ENCODE measurements at places on chromosomes 1 and 21.
A peak's percentile ranks its signal among the peaks of the same experiment; 100 is the strongest.

DNA sequence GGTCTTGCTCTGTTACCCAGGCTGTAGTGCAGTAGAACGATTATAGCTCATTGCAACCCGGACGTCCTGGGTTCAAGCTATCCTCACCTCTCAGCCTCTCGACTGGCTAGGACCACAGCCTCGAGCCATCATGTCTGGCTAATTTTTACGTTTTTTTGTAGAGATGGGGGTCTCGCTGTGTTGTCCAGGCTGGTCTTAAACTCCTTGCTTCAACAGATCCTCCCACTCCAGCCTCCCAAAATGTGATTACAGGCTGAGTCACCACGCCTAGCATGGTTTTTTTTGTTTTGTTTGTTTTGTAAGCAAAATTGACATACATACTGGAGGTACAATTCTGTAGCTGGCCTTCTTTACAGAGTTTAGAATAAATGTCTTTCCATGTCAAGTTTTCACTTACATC is 994 bp upstream of the LAMTOR5 start:
- DNase-seq = no peak

- no peak for DNase-seq
These were observed 41.2 kb downstream of the LPAR3 start for GRCh38 chr1:84851839-84852238.

GRCh38 chr1:83692524-83693381 is 306.2 kb downstream of the TTLL7 start:
- no peak for DNase-seq

GRCh38 chr1:221230605-221231004 is 351.4 kb downstream of the HLX start:
- DNase-seq = no peak

GRCh38 chr1:21874778-21875547 is 62.1 kb downstream of the HSPG2 start:
- no peak for DNase-seq

DNA sequence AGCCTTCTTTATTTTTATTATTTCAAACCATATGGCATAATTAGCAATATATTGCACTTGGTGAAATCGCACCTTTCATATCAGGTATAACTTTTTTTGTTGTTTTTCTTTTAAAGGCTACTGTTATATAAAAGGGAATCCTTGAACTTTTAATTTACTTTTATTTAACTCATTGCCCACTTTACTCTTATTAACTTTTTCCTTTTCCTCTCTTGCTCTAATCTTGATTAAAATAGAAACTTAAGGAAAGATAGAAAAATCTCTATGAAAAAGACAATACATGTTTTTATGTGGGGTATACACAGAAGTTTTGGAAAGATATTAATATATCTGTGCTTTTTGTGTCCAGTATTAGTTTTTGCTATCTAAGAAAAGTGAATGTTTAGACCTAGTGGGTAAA is 805.8 kb downstream of the USP25 start:
- DNase-seq = no peak

- peak; percentile 45 for DNase-seq
These were observed 774 bp upstream of the DYRK1A start for GRCh38 chr21:37365517-37366481.

DNA sequence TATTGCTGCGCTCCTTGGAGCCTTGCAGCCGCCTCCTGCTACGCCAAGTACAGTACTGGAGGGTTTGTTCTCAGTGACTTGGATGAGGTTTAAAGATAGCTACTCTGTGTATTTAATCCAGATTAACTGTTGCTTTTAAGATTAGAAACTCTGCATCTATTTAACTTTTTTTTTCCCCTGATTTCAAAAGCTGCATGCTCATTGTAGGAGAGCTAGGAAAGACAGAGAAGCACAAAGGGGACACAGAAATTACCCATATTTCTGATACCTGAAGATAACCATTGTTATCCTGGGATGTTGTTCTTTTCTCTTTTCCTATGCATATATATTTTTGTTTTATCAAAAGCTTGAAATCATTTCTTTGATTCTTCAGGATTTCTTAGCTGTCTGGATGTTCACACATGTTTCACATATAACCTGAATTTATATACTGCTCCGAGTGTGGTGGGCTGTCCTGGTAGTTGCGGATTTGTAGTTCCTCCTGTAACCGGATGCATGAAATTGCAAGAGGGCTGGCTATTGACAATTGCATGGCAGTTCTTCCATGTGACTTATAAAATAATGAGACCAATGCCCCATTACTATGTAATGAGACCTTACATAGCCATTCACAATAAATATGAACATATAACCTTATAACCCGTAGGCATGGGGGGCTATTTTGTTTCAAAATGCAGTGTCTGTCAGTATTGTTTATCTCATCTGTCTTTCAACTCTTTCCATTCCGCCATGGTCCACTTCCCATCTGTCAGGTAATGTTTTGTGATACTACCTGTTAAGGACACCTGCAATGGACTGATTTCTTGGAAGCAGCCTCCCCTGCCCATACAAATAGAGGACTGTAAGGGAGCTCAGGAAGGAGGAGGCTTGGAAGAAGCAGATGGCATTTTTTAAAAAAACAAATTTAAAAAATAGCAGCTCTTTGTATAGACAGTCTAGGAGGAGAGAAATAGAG is 1.4 kb downstream of the RAVER2 start:
- peak; percentile 55 for DNase-seq

DNA sequence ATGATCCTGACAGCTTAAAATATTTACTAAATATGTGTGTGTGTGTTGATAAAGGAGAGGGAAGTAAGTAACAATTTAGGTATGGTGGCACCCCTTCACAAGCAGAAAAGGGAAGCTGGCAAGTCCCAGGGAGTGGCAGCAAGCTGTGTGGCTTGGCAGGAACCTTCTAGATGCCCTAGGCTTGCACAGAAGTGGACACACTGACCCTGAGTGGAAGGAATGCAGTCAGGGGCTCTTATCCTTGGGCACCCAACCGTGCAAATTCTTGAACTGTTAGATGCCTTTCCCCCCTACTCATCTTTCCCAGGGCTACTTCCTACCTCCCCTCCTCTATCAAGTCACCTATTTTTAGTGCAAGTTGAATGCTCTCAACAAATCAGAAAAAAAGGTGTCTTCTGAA is 18.9 kb downstream of the ACP6 start:
- DNase-seq = no peak

- DNase-seq = no peak
These were observed 465.2 kb downstream of the NCAM2 start for GRCh38 chr21:21463456-21463855.

DNA sequence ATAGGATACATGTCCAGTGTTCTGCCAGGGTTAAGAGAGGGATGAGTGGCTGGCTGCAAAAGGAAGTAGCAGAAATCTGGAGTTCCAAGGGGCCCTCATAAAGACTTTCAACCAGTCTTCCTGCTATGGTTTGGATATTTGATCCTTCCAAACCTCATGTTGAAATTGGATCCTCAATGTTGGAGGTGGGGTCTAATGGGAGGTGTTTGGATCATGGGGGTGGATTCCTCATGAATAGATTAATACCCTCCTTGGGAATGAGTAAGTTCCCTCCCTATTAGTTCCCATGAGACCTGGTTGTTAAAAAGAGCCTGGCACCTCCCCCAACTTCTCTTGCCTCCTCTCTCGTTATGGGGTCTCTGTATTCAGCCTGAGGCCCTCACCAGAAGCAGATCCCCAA is 10.1 kb upstream of the GNG12 start:
- no peak for DNase-seq

- peak; percentile 24 for DNase-seq
These were observed 582 bp downstream of the ORC1 start for GRCh38 chr1:52403566-52404115.

DNA sequence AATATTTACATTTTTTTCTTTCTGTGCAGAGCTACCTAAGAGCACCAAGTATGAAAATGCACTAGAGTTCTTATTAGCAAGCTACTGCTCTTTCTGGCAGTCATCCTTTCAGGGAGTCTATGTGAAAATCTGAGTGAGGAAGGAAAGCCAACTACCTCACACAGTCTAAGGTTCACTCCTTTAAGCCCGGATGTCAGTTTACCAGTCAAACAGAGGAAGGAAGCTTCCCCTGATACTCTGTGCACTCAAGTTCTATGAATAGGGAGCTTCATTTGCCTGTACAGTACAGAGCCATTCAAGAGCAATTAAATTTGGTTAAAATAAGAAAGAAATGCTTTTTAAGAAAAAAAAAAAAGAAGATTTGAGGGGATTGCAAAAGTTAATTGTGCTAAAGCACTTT is 6.9 kb downstream of the COL11A1 start:
- no peak for DNase-seq

DNA sequence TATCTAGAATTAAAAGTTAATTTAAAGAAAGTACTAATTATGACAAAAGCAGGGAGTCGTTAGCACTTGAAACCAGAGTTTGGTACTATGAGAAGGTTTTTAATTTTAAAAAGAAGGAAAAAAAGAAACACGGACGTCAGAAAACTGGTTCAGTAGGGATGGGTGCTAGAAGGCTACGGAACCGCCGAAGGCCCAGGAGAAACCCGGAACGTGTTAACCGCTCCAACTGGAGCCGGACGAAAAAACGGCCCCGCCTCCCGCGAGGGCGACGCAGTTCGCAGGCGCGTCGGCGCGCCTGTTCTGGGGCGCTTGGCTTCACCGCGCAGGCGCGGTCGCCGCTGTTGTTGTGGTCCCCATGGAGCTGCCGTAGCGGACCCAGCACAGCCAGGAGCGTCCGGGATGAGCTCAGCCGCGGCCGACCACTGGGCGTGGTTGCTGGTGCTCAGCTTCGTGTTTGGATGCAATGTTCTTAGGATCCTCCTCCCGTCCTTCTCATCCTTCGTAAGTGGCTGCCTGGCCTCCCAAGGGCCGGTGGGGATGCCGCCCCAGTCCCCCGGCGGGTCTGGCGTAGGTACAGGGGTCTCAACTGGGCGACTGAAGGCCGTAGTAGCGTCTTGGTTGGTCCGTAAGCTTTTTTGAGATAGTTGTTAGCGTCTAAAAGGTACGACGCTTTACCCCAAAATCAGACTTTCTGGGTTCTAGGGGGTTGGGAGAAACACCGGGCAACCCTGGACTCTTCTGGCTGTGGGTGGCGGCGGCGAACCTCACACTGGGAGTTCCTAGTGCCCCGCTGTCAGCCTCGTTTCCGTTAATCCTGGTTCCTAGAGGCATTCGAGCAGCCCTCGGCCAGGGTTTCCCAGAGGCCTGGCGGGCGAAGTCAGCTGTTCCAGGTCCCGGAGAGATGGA is 31.4 kb upstream of the HMGN1 start:
- peak; percentile 87 for DNase-seq

DNA sequence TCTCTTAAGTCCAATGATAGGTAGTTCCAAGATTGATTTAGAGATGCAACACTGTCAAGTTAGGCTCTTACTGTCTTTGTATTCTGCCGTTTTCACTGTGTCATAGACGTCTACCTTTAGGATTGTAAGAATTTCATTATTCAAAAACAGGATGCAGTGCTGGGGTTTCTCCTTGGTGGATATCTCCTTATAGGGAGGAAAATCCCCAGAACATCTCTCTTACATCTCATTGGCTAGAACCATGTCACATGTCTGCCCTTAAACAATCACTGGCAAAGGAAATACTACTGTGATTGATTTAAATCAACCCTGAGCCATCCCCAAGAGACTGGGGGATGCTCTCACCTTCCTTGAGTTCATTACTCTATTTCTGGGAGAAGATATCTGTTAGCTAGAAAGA is 10.9 kb upstream of the FUBP1 start:
- DNase-seq = no peak

DNA sequence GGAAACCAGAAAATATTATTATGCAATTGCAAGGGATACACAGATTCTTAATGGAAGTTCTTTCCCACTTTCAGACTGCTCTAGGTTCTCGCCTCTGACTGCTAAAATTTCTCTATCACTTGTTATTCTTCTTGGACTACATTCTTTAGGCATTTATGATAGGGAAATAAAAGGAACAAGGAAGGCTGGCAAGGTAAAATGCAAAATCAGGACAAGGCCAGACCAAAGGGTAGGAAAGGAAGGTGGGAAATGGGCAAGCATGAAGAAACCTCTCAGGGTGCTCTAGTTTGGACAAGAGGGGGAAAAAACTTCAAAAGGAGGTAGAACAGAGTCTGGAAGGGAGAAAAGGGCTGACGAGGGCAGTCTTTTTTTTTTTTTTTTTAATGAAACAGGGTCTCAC is 26.2 kb downstream of the UROD start:
- DNase-seq = no peak

DNA sequence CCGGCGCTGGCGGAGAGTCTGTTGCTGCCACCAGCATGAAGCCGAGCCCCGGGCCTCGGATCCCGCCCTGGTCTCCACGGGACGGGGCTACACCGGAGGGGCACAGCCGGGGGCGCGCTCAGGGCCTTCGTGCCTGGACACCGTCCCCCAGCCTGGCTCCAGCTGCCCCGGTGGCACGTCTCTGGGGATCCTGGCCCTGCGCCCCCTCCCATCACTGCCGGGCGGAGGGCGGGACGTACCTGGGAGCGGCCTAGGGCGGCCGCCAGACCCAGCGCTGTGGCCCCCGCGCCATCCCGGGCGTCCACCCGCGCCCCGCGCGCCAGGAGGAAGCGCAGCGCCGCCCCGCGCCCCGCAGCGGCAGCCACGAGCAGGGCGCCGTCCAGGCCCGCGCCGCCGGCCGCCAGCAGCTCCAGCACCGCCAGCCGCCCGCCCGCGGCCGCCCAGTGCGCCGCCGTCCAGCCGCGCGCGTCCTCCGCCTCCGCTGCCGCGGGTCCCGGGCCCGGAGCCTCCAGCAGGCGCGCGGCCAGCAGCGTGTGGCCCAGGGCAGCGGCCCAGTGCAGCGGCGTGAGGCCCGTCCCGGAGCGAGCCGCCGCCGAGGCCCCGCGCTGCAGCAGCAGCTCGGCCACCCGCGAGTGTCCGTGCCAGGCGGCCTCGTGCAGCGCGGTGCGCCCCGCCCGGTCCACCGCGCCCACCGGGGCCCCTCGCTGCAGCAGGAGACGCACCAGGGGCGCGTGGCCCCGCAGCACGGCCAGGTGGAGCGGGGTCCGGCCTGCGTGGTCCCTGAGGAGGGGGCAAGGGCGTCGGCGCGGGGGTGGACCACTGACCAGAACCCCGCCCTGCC is 1.0 kb downstream of the ANKRD65 start:
- DNase-seq = no peak

GRCh38 chr1:234938924-234939323 is 189.7 kb downstream of the TOMM20 start:
- DNase-seq = no peak

GRCh38 chr1:1324084-1324523 is 356 bp downstream of the INTS11 start:
- no peak for DNase-seq

DNA sequence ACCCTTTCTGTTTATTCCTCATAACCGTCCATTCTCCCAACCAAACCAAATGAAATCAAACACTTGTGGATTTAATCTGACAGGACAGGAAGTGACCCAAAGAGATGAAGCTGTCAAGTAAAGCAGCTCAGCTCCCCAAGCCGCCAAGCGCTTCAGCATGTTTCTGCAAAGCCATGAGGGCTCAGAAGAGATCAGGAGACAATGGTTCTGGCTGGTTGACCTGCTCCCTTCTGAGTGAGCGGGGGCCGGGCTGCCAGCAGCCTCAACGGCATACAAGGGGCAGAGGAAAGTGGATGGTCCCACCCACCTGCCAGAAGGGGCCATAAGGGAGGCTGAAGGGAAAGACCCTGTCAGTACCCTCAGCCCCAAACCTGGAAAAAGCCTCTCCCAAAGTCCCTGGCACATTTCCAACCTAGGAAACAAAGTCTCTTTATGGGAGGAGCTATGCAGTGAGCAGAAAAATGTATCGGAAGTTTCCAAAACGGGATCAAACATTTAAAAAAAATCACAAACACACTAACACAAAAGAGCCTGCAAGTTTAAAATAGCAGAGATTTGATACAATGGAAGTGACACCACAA is 45.4 kb downstream of the SLC45A1 start:
- DNase-seq = no peak

GRCh38 chr1:68120136-68120791 is 69.8 kb upstream of the DIRAS3 start:
- DNase-seq = peak; percentile 73

Data from NCI-H1694 (cell line).